Suppressor macrophage treated with lipopolysaccharide for 4 hours (primary cell): ENCODE measurements at places on chromosomes 5 and 9.
A peak's percentile ranks its signal among the peaks of the same experiment; 100 is the strongest.

DNA sequence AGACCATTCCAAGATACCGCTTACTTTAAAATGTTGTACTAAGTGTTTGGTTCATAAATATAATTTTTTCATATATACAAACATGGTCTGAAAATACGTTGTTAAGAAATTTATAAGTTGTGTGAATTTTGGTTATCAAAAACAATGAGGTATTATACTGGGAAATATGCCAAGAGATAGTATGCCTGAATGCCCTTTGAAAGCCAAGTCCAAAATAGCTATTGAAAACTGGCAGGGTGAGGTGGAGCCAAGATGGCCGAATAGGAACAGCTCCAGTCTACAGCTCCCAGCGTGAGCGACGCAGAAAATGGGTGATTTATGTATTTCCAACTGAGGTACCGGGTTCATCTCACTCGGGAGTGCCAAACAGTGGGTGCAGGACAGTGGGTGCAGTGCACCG, 533.5 kb downstream of the ZNF608 start:
- DNase-seq: no peak

GRCh38 chr5:88979726-88980125, 96.7 kb upstream of the MEF2C start:
- DNase-seq: no peak

DNA sequence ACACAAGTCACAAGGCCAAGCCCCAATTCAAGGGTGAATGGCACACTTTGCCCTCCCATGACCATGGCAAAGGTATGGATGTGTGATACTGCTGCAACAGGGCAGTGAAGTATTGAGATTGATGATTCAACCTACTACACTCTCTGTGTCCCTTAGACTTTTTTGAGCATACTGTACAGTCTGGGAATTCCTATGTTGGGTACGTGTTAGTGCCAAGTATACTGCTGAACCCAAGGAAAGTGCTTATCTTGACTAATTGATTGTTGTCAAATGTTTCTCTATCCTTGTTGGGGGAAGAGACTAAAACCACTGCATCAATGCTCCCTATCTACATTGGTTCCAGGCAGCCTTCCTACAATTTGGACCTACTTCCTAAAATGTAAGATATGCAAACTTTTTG, 93.7 kb downstream of the NDFIP1 start:
- DNase-seq: no peak

- DNase-seq: no peak
Observed at GRCh38 chr9:87333802-87334201, 163.9 kb upstream of the DAPK1 start.

- DNase-seq: no peak
Observed at GRCh38 chr9:93020771-93021670, 37.5 kb upstream of the SUSD3 start.

DNA sequence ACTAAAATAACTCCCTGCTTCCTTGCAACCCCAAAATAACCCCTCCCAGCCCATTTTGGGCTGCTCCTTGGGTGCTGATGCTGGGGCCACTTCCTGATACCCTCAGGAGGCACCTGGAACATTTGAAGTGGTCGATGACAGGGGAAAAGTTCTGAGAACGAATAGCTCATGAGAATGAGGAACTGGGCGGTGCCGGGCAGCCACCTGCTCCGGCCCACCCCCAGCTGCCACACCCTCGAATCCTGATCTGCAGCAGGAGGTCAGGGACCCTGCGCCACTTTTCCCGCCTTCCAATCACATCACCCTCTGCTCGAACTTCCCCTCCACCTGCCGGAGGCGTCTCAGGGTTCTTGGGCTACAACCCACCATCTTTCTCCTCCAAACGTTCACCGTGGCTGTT, 19.7 kb downstream of the HRH2 start:
- no peak for DNase-seq

GRCh38 chr5:107864793-107865192, 194.1 kb upstream of the EFNA5 start:
- no peak for DNase-seq

DNA sequence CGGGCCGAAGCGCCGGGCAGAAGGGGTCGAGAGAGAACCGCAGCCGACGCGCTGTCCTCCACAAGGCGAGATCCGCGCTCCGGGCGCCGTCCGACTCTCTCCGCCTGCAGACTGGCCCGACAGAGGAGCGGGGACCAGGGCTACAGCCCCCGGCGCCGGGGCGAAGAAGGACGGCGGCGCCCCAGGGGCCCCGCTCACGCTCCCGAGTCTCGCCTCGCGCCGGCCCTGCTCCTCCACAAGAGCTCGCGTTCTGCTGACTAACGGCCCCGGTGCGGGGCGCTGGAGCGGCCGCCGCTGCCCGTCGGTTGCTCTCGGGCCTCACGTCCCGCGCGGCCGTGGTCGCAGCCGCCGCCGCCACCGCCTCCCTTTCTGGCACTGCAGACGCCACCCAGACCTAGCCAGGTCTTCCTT, 338 bp downstream of the ABHD17B start:
- no peak for DNase-seq

DNA sequence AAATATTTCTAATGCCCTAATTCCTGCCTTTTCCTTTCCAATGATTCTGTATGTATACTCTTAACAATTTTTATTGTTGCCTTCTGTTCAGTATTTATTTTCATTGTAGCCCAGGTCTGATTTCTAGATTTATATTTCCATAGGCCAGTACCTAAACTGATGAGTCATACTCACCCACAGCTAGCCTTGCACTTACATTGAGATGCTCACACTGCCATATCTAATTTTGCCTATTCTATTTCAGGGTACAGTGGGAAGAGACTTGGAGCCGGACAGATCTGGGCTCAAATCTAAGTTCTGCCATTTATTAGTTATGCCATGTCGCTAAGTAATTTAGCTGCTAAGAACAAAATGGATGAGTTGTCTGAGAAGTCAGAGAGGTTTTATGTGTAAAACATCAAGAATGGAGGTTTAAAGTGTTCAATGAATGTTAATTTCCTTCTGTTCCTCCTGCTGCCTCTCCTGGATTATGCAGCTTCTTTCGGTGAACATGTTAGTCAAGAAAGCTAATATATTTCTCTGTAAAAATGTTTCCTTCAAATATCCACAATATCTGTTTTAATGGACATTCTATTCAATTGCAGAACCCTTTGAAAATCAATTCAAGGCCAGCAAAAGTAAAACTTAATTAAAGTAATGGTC, 62.3 kb upstream of the CDK5RAP2 start:
- no peak for DNase-seq

DNA sequence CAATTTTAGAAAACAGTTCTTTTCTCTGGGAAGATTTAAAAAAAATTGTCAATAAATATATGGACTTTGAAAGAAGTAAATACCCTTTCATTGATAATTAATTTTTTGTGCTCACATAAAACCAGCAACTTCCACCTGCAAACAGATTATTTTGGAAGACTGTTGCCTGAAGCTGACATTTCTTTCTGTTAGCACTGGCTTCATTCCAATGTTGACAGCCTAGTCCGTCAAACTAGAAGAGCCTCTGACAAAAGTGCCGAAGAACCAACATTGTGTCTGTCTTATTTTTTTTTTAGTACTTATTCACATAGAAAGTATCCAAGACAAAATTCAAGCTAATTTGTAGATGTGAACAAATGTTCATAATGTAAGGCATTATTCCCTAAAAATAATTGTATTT, 108.6 kb upstream of the TMEM161B start:
- no peak for DNase-seq

DNA sequence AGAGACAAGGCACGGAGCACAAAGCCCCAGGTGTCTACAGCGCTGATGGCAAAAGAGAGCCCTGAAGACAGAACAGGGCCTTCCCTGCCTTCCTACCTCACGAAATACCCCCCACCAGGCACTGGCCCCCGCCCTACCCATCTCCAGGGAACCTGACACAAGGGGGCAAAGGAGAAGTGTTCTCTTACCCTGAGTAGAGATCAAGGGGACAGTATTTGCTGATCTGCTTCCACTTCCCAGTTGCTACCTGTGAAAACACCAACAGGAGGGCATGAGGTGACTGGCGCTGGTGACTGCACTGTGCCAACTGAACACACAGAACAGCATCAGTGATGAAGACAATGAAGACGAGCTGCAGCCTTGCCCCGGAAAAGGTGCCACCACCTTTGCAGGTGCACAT, 27.4 kb downstream of the IPPK start:
- no peak for DNase-seq

GRCh38 chr9:72984991-72985390, 32.1 kb upstream of the ALDH1A1 start:
- DNase-seq: no peak

GRCh38 chr5:116532762-116533525, 41.7 kb downstream of the SEMA6A start:
- DNase-seq: no peak

DNA sequence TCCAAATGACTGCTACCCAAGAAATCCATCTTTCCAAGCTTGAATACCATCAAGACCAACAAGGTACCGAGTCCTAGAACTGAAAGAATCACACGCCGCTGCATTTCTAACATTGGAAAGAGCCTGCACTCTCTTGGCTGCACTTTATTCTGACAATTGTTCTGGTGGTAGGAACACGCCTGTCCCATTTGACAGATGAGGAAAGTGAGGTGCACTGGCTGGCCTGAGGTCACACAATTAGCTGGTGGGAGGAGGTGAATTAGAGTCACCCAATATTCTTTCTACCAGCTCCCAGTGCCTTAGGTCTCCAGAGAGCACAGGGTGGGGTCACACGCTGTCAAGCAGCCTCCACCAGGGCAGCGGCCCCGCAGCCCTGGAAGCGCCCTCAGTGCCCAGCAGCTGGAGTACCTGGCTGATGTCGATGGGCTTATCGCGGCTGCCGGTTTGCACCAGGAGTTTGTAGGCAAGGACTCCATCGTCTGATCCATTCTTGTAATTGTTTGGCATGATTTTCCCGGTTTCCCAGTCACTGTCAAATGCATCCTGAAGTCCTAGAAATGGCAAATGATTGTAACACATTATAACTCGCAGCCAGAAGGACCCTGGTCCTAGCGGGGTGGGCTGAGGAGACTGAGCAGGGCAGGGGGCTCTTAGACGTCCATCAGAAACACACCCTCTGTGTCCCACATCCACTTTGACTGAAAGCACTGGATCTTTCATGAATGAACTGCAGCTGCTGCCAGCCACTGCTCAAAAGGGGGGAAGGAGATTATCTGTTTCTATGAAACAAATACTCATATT, 55.1 kb downstream of the PTCH1 start:
- no peak for DNase-seq

DNA sequence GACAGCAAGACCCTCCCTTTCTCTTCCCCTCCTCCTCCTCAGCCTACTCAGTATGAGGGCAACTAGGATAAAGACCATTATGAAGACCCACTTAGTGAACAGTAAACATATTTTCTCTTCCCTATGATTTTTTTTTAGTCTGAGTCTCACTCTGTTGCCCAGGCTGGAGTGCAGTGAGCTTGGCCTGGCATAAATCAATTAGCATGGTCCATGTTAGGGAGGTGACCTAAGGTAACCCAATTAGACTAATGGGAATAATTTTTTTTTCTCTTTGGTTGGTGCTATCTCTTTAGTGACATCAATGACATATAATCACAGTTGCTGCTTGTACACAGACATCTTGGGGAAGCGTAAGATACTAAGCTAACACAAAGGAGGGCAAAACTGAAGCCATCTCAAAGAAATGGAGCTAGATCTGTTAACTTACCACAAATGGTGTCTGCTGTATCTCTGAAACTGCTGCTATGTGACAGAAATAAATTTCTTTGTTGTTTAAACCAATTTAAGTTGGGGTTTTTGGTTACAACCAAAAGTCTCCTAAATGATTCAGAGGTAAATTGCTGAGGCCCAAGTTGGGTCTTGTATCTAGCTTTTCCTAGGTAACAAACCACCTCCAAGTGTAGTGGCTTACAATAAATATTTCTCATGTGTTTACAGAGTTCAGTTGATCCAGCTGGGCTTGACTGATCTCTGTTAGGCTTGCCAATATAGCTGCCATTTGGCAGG, 13.3 kb downstream of the PKD2L2 start:
- DNase-seq: no peak

DNA sequence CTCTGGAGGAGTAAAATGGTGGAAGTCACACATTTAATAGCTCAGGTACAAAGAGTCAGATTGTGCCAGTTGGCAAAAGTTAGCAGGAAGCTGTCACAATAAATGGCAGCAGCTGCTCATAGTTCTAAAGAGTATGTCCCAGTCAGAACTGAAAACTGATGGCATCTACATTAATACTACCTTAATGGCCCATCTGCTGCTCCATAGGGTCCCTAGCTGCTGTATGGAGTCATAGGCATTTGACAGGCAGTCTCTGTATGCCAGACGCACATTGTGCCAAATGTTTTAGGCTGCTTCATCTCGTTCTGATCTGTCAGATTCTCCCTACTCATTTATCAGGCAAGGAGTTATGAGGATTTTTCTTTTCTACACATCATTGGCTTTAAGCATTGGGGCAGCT, 515.8 kb upstream of the ARRDC3 start:
- DNase-seq: no peak

- no peak for DNase-seq
Observed at GRCh38 chr5:175487514-175488222, 9.3 kb downstream of the SFXN1 start.

- no peak for DNase-seq
Observed at GRCh38 chr9:130264414-130265350, 878 bp upstream of the HMCN2 start.

GRCh38 chr5:158324236-158324635, 465.3 kb upstream of the CLINT1 start:
- no peak for DNase-seq

GRCh38 chr5:158727771-158728311, 371.9 kb downstream of the EBF1 start:
- DNase-seq: no peak

- no peak for DNase-seq
Observed at GRCh38 chr9:93531374-93531773, 45.0 kb upstream of the PHF2 start.

- no peak for DNase-seq
Observed at GRCh38 chr9:37976714-37977477, 73.0 kb upstream of the SLC25A51 start.

DNA sequence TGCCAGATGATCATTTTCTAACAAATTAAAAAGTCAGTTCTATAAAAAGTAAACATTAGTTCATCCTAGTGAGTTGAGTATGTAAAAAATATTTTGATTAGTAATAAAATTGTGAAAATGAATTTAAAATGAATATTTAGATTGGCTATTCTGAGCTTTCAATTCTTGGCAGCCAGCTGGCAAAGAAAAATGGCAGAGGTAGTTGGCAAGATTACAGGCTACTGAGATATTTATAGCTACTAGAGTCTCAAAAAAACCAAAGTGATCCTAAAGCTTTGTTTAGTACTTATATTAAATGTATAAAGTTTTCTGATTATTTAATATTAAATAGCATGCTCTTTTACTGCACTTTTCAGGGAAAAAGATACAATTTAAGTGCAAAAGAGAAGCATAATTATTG, 25.0 kb downstream of the SGTB start:
- DNase-seq: no peak

- no peak for DNase-seq
Observed at GRCh38 chr9:81266086-81266485, 423.3 kb downstream of the TLE1 start.

DNA sequence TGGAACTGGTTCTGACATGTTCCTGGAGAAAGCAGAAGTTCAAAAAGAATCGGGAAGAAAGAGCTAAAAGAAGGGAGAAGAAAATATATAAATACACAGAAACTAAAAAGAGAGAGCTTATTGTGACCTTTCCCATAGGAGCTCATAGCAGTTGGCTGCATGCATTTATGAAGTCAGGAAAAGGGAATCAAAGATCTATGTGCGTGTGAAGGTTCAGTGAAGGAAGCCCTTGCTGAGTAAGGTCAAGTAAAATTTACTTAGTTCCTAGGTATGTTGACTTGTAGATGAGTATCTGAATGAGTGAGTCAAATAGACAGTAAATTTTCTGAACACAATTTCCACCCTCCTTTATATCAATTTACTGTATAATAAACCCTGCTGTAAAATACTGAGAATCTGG, 632.5 kb downstream of the SLCO4C1 start:
- no peak for DNase-seq

- peak; percentile 0 for DNase-seq
Observed at GRCh38 chr5:55027595-55027994, 3.5 kb downstream of the GZMK start.
